ENCODE measurements at places on chromosomes 1 and 21.

DNA sequence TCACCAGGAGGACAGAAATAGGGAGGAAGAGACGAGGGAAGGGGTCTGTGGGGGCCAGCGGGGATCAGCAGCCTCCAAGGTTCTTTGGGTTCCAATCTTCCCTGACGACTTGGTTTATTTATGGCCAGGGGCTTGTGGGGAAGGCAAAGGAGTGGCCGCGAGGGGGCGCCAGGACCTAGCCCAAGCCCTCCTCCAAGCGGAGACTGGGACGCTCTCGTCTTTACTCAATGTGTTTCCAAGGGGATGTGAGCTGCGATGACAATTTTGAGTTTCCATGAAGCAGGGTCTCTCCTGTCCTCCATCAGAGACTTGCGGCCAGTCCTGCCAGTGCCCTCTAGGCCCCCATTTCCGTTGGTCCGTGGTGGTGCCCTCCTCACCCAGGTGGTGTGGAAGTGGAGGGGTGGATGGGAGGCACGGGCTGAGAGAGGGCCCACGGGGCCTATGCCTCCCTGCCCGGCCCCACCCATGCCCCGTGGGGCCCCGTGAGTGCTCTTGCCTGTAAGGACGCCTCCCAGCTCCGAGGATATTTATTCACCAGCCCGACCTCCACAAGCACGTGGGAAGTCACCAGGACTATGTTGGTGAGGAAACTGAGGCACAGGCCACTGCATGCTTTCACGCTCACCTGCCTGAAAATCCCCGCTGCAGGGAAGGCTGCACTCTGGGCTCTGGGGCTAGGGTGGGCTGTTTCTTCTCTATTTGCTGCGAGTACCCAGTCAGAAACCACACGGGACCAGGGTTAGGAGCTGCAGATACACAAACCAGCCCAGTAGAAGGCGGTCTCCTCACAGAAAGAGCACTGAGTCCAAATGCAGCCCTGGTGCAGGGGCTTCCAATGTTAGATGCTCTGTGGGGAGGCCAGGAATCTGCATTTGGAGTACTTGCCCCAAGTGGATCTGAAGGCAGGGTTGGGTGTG is 26.5 kb downstream of the DMRTB1 start:
- peak; percentile 81 for DNase-seq

GRCh38 chr1:2136386-2137235 is 58.0 kb downstream of the FAAP20 start:
- DNase-seq = no peak

DNA sequence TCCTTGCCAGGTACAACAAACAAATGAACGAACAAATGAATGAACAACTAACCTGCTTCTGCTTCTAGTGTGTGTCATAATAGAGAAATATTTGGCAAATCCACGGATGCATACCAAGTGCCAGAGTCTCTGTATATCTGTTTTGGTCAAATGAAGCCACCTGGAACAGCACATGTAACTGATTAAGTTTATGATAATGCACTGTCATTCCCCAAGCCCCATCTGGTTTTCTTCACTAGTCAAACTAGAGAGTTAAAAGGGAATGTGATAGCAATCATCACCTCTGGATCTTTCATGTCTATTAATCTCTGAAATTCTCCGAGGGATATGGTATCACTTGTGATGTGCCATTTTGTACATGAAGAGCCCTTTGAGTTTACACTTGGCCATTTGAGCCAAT is 21.0 kb upstream of the SCAF4 start:
- DNase-seq = no peak

DNA sequence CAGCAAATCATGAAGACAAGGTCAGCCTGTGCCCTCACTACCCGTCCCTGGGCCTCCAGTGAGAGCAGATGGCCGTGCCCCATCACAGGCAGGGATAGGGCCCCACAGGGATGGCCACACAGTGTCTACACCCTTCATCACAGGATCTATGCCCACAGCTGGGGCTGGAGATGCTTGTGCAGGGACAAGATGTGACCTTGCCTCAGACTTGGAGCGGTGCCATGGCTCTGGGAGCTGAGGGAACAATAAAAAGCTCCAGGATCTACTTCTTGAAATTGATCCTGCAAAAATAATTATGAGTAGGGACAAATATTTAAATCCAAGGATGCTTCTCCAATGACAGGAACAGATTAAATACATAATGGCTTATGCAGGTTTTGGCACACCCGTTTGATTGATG is 25.4 kb upstream of the TCEA3 start:
- no peak for DNase-seq

- no peak for DNase-seq
Measured at GRCh38 chr1:241891296-241891695, 43.3 kb downstream of the EXO1 start.

DNA sequence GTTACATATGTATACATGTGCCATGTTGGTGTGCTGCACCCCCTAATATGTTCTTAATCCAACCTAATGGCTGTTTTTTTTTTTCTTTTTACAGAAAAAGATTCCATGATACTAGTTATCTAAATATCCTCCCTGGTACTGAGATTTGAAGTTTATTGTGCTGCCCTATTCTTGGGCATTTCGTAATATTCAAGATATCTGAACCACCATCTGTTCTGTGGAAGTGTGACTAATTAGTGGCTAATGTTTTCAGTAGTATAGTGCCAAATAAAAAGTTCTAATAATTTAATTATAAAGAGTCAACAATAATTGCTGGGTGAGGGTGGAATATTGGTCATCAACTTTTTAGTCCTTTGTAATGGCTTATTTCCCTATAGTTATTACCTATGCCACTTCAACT is 217.5 kb downstream of the GABPA start:
- DNase-seq = no peak

DNA sequence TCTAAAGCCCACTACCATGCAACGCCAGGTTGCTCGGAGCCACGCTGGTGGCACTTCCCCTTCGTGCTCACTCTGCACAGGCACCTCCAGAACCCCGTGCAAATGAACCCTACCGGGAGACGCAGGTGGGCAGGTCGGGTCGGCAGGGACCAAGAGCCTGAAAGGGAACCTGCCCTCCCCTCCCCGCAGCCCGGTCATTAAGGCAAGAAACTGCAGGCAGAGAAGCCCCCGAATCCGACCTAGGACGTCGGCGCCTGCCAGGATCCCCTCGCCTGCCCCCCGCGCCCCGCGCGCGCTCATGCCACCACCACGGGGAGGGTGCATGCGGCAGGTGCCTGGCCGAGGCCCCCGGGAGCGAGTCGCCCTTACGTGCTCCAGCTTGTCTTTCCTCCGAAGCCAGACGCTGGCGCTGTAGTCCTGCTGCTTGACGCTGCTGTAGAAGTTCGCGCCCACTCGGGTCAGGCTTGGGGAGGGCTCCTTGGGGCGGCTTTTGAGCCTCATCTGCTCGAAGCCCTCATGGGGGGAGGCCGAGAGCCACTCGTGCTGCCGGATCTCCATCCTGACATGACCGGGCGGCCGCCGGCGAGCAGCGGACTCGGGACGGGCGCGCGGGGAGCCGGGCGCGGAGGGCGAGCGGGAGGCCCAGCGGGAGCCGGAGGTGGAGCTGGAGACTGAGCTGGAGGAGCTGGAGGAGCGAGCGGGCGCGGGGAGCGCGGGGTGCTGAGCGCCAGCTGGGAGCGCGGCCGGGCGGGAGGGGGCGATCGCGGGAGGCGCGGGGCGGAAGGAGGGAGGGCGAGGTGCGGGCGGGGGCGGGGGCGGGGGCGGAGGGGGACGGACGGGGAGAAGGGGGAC is 552 bp downstream of the PLD5 start:
- DNase-seq = no peak

GRCh38 chr21:20882462-20883407 is 115.5 kb upstream of the NCAM2 start:
- no peak for DNase-seq

GRCh38 chr1:111832521-111833155 is 76.9 kb downstream of the DDX20 start:
- DNase-seq = no peak

GRCh38 chr1:18962121-18962721 is 5.7 kb upstream of the IFFO2 start:
- no peak for DNase-seq

GRCh38 chr21:41754479-41754891 is 12.4 kb downstream of the RIPK4 start:
- DNase-seq = peak; percentile 44

DNA sequence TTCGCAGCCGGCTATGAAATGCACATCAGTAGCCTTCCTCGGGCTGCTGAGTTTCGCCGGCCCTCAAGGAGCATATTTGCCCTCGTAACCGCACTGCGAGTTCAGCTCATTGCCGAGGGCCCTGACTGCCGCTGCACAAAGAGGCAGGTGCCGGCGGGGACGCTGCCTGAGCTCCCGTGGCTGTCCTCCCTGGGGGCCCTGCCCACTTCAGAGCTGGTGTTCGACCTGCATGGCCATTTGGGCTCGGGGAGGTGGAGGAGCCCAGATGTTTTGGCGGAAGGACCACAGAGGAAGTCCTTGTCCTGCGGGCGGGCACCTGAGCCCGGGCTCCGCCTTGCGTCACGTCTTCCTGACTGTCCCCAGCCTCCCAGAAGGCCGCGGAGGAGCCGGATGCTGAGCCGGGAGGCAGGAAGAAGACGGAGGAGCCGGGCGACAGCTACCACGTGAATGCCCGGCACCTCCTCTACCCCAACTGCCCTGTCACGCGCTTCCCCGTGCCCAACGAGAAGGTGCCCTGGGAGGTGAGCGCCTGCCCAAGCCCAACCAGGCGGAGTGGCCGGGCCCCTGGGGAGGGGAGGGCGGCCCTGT is 29.9 kb upstream of the LRRC3 start:
- DNase-seq = no peak

GRCh38 chr1:150162862-150163706 is 13.4 kb downstream of the PLEKHO1 start:
- no peak for DNase-seq

GRCh38 chr1:108646648-108647269 is 14.1 kb downstream of the HENMT1 start:
- peak; percentile 20 for DNase-seq

DNA sequence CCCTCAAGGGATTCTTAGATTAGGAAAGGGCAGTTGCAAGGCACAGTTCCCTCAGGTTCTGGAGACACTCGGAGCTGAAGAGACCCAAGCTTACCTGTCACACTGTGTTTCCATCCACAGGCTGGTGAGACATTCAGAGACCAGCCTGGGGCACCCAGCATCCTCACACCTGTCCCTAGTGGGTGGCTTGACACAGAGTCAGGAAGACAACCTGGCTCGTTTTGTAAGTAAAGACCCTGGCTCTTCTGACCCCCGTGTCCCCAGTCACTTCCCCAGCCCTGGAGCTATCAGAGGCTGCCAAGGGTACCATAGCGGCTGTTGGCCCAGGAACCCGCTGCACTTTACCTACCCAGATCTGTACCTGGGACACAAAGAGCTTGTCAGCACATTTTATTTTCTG is 409.8 kb downstream of the MATN1 start:
- no peak for DNase-seq

DNA sequence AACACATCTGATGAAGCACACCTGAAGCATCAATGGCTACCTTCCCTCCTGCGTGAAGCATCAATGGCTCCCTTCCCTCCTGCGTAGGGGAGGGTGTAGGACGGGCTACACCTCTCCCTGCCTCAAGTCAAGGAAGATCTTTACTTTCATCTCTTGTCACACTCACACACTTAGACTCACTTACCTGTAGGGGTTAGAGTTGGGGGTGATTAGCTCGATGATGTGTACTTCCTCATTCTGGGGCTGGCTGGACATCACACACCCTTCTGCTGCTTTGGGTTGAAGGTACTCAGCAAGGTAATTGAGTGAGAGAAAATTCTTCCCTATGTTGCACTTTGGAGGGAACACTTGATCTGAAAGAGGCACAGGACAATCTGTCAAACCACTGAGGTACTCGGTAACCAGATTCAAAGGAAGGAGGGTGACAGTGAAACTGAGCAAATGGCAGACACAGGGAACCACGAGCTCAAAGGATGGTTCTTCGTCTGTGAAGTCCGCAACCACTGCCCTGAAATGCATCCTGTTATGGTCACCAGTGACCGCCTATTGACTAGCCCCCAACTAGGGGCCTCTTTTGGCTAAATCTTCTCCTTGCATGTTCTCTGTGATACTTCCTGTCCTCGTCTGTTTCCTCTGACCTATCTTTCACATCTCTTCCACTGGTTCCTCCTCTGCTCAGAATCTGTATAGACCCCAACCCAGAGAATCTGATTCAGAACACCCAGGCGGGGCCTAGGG is 156.2 kb downstream of the TGFBR3 start:
- no peak for DNase-seq

DNA sequence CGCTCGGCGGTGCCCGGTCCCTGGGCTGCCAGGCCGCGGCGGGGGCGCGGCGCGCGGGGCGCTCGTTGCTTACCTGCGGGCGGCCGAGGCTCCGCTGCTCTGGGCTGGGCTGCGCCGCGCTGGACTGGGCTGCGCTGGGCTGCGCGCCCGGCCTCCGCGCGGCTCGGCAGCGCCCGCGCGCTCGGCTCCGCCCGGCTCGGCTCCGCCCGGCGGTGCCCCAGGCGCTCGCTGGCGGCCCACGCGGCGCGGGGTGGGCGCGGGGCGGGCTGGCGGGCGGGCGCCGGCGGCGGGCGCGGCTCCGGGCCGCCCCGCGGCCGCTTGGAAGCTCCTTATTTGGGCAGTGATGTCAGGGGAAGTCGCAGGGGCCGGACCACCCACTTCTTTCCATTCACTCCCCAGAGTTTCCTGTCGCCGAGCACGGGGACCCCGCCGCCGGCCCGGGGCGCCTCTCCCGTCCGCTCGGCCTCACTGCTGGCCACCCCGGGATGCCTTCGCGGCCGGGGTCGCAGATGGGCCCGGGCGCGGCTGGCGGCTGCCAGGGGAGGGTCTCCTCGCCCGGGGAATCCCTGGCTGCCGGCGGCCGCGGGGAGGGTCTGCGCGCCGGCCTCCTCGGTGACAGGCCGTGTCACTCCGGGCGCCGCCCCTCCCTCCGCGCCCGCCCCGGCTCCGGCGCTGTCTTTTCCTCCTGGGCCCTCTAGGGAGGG is 177.7 kb upstream of the EDN2 start:
- DNase-seq = peak; percentile 63

DNA sequence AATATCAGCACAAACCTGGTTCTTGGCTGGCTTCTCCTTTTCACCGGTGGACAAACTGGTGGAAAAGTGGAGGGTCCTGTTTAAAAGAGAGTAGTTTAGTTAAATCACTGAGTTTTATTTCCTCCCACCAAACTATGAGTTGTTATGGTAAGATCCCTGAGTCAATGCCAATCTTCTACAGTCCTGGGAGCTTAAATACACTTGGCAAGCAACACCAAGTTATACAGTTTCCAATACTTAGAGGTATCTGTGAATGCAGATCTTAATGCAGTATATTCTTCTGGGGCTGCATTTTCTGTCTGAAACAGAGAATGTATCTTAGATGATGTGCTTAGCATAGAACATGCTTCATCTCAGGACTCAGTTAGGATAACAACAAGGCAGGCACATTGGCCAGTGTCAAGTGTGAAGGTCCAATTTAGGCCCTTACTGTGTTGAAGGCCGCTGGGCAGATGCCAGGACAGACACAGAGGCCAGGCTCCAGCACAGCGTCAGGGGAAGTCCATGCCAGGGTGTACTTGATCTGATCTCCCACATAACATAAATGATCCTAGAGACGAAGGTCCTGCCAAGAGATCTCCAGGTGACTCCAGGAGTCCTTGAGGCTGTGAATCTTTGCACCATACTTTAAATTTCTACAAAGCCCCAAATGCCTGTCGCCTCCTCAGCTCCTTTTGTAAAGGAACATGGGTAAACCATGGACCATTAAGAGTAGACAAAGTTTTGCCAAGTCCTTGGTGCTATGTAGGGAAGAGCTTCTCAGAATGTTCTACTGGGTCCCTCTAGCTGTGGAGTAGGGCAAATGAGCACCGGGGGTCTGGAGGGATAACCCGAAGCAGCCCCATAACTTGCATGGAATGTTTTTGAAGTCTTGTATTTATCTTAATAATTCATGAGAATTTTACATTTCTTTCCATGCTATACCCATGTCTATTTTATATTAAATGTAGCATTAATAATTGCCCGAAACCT is 76.8 kb downstream of the KCNJ15 start:
- DNase-seq = no peak
